ENCODE measurements at places on chromosomes 6 and 20.
A peak's percentile ranks its signal among the peaks of the same experiment; 100 is the strongest.

DNA sequence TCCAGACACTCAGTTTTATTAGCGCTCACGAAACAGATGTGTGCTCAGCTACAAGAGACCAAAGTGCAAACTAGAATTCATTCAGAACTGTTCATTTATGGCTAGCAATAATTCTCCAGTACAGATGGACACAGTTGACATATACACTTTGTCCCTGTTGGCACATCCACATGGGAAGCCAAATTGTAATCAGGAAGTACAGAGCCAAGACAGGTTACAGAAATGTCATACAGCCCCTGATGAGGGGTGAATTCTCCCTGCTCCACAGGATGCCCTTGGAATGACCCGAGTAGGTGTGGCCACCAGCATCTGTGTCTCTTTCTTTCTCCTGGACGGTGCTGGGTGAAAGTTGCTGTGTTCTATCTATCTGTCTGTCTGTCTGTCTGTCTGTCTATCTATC, 7.6 kb downstream of the DHX35 start:
- no peak for DNase-seq

DNA sequence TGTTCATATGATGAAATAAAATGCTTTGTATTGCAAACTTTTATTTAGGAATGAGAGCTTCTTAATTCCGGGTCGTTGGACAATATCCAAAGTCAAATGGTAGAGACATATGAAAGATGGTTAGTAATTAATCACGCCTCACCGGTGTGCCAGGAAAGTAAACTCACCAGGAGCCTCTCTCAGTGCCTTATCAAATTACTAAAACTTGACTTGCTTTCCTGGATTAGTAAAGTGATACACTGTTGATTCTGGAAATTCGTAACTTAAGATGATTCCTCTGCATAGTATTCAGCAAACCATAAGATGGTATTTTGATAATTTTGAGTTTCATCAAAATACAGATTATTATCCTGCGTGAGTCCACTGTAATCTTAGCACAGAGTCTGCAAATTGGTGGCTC, 115.2 kb downstream of the PAX1 start:
- no peak for DNase-seq

GRCh38 chr6:4356899-4357659, 221.7 kb upstream of the ECI2 start:
- DNase-seq, result no peak

DNA sequence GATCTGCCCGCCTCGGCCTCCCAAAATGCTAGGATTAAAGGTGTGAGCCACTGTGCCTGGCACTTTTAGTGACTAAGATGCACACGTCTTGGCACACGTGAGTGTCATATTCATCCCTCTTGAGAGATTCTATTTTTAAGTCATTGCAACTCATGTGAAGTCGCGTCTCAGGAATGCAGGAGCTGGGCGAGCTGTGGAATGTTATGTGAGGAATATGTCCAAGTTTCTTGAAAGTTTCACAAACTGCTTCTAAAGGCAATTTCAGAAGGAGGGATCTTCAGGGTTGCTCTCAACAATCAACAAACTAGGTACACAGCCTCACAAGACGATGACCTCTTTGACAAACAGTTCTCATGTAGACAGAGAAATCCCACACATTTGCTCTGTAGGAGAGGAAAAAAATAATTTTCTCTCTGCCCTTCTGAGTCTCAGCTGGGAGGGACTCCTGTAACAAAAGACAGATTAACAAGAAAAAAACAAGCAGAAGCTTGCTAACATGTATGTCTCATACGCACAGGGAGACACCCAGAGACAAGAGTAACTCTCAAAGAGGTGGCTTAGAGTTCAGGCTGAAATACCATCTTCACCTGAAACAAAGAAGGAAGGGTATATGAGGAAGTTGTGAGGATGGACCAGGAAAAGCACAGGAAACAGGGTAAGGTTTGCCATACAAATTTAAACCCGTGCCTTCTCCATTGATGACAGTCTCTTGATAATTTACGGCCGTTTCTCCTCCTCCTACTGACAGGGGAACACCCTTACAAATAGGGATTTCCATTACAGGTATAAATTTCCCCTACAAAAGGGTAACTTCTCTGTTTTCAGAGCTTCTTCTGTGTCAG, 45.3 kb upstream of the FAM50B start:
- DNase-seq, result peak; percentile 94

GRCh38 chr20:64214113-64214512, 41.4 kb upstream of the PCMTD2 start:
- no peak for DNase-seq

DNA sequence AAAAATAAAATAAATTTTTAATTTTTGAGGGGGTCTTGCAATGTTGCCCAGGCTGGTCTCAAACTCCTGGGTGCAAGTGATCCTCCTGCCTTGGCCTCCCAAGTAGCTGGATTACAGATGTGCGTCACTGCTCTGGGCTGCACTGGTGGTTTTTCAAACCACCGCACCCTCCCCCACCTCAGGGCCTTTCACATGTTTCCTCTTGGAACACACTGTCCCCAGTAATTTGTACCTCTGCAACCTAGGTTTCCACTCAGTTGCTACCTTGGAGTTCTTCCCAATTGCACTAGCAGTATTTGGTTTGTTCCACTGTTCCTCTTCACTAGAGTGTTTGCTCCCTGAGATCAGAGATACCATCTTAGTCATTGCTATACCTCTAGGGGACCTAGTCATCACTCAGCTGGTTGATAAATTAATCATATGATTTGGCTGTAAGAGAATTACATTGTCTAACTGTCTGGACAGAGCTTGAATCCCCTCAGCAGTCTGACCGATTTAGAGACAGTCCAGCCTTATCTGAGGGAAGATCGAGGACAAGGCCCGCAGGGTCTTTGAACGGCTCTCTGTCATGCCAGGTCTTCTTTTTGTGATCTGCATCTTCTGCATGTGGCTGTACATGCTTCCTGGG, 32.0 kb downstream of the CEP43 start:
- DNase-seq, result no peak

DNA sequence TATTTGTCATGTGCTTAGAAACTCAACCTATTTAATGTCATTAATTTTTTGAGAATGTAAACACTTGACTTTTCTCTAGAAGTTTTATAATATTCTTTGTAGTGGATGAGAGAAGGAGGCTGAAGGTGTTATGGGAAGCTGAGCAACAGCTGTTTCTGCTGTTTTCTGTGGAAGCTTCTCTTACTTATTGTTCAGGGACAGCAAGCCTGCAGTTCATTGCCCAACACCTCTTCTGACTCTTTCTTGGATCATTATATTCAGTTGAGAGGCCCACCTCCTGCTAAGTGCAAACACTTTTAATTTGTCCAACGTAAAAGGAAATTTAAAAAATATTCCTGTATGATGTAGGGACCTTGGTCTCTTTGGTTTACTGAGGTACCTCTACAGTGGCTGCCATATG, 12.0 kb upstream of the ADGRF4 start:
- no peak for DNase-seq

DNA sequence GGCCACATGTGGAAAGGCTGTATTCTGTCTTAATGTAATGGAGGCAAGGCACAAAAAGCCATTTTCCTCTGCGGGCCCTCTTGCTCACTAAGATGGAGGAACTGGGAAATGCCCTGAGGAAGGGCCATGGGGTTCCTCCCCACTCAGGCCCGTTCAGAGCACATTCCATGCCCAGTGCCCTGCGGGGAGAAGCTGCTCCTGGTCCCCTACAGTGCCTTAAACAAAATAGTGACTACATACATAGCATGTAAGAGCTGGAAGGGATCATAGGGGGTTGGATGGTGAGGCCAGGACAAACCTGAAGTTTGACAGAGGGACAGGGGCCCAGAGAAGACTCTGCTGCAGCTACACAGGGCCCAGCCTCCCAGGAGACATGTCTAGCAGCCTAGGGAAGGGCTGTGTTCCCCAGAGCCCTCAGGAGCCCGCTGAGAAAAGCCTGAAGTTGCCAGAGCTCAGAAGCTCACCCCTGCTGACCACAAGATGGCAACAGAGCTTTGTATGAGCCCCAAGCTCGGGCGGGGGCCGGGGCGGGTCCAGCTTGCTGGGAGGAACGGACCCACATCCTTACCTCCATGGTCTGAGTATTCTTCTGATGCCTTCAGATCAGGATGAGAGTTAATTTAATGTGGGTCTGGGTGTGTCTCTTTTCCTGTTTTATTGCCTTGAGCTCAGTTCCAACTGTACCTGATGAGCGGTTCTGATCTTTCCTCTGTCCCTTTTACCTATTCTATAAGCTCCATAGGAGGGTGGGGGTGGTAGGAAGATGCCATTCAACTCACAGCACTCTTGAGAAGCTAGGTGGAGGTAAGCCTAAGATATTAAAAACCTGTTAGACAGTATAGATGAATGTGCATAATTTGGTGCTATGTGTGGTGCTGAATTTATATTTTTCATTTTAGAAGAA, 242.9 kb downstream of the CDC5L start:
- peak; percentile 80 for DNase-seq

- peak; percentile 56 for DNase-seq
These were observed 153.5 kb upstream of the STMND1 start for GRCh38 chr6:16948396-16948795.

GRCh38 chr20:49447946-49448809, 34.3 kb downstream of the KCNB1 start:
- peak; percentile 13 for DNase-seq

DNA sequence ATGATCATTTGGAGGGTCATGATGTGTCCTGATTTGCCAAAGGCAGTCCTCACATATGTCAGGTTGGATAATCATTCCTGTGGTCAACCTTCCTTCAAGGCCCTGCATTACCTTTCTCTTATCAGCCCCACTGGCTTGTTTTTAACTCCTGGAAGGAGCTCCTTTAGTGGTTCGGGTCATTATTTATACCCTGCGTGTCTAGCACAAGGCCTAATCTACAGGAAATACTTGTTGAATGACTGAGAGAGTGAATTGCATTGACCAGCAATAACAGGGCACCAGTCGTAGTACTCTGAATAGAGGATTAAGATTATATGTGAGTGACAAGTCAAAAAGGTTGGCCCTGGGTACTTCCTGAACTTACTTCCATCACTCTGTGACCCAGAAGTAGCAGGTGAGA, 4.5 kb downstream of the HIVEP2 start:
- peak; percentile 37 for DNase-seq

DNA sequence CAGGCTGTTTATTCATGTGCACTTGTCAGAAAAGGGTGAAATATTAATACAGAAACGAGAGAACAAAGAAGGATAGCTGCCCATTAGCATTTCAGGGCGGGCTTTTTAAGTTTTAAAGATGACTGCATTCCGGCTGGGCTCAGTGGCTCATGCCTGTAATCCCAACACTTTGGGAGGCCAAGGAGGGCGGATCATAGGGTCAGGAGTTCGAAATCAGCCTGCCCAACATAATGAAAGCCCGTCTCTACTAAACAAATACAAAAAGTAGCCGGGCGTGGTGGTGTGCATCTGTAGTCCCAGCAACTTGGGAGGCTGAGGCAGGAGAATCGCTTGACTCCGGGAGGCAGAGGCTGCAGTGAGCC, 130.5 kb downstream of the HFE start:
- DNase-seq, result peak; percentile 55

GRCh38 chr20:6501061-6501460, 266.4 kb upstream of the BMP2 start:
- no peak for DNase-seq

DNA sequence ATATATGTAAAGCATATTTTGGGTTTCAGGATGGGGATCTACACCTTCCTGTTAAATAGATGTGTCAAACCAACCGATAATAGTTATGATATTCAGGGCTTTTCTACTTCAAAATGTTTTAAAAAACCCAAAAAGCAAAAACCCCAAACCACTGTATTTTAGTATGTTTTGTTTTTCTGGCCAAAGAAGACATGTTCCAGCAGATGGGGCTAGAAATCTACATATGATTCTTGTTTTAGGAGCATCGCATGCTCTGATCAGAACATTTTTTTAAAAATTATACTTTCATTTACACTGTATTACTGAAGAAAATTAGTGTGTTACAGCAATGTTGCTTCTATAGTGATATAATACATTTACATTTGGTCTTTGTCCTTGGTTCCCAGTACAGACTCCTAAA, 11.0 kb downstream of the RMND1 start:
- DNase-seq, result peak; percentile 73

DNA sequence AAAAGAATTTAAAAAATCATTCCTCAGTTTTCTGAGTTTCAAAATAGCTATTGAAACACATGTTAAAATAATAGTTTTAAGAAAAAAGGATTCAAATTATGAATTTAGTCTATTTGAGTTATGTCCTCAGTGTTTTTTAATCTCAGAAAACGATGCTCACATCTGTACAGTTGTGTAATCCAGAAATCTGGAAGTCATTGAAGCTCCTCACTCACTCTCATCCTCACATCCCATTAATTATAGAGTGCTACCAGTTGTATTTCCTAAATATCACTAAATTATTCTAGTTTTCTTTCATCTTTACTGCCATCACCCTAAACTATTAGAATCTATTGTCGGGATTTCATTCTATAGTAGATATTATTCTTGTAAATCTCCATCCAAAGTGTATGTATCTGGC, 234.7 kb upstream of the RIMS1 start:
- no peak for DNase-seq

DNA sequence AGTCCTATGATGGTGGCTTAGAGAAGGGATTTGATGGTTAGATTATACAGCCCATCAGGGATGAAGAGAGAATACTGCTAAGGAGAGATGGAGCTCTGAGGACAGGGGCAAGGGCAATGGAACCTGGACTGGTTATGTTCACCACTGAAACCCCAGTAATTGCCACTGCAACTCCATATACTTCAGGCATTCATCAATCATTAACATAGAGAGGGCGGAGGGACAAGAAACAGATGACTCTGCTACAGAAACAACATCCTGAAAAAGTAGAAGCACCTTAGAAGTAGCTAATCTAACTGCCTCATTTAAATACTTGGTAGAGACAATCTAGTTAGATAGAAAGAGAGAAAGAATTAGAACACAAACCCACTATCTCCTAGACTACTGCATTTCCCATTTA, 89.8 kb downstream of the MDN1 start:
- no peak for DNase-seq

DNA sequence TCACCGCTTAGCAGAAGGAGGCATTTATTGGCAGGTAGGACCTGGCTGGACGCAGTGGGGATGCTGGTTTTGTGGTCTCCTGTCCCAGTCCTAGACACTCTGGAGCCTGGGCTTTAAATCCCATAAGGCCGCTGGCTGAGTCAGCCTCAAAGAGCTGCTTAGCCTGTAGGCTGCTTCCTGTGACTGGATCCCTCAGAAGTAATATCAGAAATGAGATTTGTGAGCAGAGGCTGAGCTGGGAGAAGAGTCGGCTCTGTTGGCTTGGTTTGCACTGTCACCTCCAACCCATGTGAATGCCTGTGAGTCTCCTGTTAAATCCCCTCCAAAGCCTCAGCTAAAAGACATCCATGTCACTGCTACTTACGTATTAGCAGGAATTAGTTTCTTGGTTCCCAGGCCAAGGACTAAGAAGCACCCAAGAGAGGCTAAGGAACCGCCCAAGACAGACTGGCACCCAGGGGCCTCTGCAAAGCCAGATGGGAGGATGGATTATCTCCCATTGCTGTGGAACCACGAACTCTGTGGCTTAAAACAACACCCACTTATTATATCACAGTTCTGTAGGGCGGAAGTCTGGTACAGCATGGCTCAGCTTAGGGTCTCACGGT, 289.4 kb downstream of the CDC5L start:
- DNase-seq, result no peak

- DNase-seq, result no peak
These were observed 919.6 kb downstream of the KIF16B start for GRCh38 chr20:15653396-15654207.

GRCh38 chr20:25394276-25394675, 3.6 kb upstream of the ABHD12 start:
- DNase-seq, result no peak

- DNase-seq, result no peak
These were observed 31.7 kb upstream of the RPS6KA2 start for GRCh38 chr6:166658792-166659150.

All from adipocyte (in vitro differentiated cells).